Brain pericyte (primary cell): ENCODE measurements at places on chromosomes 6 and 20.

DNA sequence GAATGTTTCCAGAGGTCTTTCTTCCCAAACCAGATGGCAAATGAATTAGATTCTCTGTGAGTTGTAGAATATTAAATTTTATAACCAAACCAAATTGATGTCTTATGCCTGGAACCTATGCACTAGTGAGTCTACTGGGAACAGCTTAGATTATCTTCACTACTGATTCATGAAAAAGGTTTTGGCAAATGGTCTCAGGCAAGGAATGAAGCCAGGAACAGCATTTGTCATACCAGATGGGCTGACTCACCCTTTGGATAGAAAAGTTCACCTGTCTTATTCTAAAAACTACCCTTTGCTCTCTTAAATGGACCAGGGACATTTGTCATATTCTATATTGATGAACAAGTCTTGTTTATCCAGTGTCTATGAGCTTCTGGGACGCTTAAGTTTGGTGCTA, 135.4 kb upstream of the ECI2 start:
- no peak for DNase-seq

- DNase-seq: no peak
Observed at GRCh38 chr6:34852406-34853085, 35.3 kb downstream of the TAF11 start.

DNA sequence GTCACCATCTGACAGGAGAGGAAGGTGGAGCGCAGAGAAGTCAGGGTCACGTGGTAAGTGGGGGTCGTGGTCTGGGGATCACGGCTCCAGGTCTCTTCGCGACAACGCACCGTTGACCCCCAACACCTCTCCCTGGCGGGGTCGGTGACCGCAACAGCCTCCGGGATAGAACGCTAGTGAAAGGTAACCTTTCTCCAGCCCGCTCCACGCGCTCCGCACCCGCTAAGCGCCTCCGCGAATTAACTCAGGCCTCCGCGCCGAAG, 600 bp upstream of the SYNJ2 start:
- no peak for DNase-seq

DNA sequence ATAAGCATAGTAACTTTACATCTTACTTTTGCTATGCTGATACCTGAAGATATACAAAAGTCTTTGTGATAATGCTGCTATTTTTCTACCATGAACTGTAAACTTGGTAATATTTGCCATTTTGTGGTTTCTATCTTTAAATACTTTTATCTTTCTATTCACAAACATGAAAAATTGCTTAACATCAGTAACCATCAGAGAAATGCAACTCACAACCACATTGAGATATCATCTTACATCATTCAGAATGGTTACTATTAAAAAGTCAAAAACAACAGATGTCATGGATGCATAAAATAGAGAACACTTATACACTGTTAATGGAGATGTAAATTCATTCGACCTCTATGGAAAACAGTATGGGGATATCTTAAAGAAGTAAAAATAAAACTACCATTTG, 112.0 kb downstream of the TRDN start:
- DNase-seq: no peak

- DNase-seq: no peak
Observed at GRCh38 chr6:134343066-134343465, 25.2 kb upstream of the SGK1 start.

DNA sequence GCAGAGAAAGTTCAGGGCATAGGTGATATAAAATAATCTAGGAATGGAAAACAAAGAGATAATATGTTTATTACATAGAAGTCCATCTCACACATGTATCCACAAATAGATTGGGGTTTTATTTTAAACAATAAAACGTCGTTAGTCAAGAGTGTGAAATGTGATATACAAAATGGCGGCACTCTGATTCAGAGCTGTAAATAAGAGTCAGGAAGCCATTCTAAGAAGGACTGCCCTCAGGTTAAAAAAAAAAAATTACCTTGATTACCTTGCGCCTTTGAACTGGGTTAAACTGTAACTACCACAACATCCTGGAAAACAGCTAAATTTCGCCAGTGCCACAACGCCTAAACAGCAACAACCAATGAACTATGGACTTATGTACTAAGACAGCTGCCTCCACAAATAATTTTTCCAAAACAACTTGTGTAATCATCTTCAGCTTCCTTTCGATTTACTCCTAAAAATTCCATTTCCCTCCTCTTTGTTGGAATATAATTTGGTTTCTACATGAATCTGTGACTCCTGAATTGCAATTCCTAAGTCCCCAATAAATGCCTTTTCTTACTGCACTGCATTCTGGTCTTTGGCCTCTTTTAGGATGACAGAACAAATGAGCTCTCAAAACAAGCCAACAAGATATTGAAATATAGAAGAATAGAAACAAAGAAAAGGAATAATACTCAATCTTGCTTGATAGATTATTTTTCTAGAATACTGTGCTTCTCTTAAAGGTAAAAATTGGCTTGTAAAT, 1019.5 kb upstream of the MAP3K7 start:
- no peak for DNase-seq

DNA sequence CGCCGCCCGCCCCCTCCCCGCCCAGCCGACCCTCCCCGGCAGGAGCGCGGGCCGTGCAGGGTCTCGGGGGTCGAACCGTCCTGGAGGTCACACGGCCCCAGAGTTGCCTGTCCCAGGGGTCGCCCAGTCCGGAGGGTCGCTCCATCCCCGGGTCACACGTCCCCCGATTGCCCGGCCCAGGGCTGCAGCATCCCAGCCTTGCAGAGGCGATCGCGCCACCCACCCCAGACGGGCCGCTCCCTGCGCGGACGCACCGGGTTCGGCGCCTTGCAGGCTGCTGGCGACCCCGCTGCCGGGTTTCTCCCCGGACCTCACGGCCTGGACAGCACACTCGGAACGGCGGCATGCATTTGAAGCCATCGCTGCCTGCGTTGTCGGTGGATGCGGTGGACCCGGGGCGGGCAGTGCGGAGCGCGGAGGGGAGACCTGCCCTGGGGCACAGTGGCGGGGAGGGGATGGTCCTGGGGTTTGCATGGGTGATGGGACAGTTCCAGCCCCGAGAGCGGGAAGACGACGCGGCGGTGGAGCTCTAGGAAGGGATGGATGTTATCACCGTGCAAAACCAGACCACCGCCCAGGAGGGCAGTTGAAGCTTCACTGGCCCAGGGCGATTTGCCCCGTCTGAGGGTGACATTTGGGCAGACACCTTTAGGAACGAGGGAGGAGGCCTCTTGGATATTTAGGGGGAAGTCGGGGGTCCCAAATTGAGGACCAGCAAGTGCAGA, 22.7 kb upstream of the FRMD1 start:
- DNase-seq: no peak

DNA sequence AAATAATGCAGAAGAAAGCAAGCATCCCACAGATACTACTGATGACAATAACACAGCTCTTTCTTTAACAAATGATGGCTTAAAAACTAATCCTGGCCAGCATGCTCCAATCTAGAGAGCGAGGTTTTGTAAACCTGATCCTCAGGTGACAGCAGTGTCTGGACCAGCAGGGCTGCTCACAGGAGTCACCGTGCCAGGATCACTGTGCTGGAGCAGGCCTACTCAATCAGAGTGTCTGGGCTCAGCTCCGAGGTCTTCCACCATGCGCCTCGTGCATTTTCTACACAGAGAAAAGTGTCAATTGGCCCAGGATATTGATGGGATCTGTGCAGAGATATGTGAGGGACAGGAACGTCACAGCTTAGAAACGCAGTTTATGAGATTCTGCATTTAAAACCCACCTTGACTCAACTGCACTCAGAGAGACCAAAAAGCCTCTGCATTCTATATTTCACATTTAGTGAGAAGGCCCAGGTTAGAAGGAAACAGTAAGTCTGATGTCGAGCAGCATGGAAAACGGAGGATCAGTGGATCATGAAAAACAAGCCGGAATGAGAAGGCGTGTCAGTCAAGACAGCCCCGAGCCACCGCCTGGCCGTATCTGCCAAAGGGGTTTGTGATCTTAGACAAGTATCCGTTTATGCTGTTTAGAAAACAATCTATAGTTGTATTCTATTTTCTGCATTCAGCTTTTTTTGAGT, 7.8 kb downstream of the RAMACL start:
- DNase-seq: no peak

- no peak for DNase-seq
Observed at GRCh38 chr20:45920462-45921336, 8.7 kb upstream of the PLTP start.

- no peak for DNase-seq
Observed at GRCh38 chr6:150876598-150876997, 11.1 kb downstream of the MTHFD1L start.

DNA sequence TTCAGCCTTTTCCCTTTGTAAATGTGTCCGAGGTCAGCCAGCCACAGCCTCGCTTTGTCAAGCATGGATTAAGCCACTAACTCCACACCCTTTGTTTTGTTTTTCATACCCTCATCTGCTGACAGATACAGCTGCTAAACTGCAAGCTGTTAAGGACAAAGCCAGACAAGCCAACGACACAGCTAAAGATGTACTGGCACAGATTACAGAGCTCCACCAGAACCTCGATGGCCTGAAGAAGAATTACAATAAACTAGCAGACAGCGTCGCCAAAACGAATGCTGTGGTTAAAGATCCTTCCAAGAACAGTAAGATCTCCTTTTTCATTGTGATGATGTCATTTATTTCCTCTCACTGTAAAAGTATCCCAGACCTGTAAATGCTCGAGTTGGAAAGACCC, 269.3 kb downstream of the ARHGAP18 start:
- no peak for DNase-seq

DNA sequence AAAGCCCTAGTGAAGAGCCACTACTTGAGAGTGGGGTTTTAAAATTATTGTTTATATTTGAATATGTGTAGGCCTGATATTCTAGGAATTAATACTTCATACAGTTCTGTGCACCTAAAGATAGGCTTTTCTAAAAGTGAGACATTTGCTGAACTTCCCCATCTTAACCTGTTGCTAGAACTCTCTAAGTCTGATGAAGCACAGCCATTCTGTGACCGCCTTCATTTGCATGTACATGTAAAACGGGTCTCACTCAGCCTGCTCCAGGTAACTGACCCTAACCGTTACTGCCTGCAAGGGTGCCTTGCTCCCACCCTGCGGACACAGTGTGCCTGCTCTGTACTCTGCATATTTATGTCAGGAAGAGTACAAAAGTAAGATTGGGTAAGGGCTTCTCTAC, 44.3 kb upstream of the IRF4 start:
- no peak for DNase-seq

DNA sequence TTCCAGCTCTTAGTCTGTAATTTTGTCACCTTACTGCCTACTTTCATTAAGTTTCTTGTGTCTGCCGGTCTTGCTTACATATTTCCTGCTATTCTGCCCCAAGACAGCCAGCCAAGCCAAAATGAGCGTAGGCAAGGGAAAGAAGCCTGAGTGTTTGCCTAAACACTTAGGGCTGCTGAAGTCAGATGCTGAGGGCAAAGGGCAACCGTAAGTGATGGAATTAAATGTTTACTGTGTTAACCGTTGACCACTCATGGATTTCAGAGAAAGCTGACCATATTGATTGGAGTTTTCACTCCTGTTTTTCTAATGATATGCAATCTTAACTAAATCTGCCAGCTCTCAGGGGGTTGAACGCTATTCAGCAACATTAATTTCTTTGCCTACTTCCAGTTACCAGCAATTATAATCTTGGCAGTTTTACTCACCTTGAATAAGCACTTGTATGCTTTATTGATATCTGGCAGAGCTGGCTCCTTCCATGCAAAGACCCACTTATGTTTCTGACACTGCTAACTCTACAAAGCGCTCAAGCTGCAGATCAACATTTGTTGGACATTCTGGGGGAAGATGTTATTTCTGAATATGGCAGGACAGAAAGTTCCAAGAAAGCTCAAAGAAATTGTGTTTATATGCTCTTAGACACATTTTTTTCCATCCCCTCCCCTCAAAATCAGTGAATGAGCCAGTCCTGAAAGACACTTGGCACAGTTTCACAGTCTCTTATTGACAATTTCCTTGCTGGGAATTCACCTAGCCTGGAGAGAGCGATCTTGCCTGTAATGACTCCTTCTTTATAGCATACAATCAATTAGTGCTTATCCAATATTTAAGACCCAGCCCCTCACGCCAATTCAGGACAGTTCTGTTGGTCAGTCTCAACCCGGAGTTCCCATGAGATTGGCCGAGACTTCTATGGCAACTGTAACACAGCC, 183.8 kb downstream of the PLCB1 start:
- no peak for DNase-seq

DNA sequence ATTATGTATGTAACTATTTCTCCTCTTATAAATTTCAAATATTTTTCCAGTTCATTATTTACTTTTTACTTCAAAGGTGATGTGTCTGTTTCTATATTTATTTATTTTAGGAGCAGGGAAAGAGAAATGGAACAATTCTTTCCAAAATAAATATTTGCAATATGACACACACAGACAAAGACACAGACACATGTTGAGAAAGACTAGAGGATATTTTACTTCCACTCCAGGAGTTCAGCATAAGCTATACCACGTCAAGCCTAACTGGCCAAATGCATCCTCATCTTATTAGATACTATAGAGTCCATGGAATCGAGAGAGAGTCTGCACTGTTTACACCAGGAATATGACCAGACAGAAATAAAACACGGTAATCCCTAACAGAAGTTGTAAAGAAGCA, 13.3 kb downstream of the RALGAPA2 start:
- DNase-seq: peak; percentile 68

DNA sequence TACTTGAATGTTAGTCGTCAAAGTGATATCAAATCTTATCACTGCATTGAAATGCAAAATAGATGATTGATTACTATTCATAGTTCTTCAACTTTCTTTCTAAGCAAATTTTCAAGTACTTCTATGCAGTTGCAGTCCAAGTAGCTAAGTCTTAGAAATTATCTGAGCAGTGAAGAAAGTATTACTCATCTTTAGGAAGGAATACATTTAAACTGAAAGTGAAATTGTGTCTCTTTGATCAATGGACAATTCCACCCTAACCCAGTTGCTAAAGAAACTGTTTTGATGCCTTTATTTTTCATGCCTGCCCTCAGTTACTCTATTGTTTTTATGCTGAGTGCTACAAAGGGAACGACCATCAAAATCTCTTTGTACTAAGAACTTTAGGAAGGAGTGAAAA, 337.4 kb downstream of the GRIK2 start:
- DNase-seq: no peak

DNA sequence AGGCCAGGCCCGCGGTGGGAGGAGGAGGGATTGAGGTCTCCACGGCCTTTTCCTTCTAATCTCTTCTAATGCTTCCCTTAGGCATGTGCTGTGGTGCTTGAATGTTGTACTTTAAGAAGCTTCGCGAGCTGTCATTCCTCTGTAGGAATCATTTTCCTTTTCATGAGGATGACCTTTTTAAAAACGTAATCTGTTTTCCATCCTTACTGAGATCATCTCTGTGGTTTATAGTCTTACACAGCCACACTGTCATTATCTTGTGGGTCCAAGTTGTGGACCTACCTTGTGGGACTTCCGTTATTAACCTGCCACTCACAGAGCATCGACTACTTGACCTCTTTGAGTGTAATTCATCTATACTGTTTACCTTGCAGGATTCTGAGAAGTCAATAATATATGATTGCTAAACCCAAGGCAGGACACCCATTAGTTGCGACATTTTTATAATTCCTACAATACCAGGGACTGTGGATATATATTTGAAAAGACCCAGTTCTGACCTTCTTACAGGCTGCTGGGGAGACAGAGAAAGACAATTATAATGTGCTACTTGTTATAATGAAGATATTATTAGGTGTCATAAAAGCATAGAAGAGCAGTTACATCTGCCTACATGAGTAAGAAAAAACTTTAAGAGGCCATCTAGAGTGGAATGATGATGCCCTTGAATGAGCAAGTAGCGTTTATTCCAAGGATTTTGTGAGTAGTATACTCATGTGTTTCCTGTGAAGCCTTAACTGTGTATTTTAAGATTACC, 842 bp downstream of the SLC25A27 start:
- no peak for DNase-seq

GRCh38 chr6:121581327-121581726, 145.9 kb downstream of the GJA1 start:
- DNase-seq: no peak

GRCh38 chr6:22102671-22103070, 194.2 kb downstream of the PRL start:
- no peak for DNase-seq
